IPS DF 6.9 (cell line): ENCODE measurements at places on chromosomes 16 and 17.

DNA sequence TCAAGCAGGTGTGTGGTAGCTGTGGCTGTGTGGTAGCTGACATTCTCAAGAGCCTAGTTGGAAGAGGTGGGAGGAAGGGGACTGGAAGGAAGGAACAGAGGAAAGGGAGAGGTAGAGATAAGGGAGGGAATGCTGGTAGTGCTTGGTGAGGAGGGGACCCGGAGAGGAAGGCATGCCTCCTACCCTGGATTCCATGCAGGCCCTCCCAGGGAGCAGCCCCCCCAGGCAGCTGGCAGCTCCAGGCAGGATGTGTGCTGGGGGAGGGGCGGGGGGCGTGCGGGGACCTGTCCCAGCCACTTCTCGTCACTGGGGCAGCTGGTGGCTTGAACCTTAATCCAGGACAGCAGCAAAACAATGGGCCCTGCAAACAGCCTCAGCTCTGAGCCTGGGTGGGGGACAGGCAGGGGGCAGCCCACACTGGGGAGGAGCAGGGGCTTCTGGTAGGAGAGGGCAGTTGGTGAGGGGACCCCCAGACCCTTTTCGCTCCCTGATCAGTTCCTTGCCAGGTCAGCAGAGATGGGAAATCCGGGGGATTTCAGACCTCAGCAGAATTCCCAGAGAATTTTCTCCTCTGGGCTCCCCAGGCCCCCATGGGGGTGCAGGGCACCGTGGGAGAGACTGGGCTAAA is 27.1 kb downstream of the ARHGAP23 start:
- DNase-seq = no peak
- no peak overlapping the region for H3K4me3 ChIP-seq
- H3K36me3 ChIP-seq = peaks cover 7% of the 10 kb centered on the region; the same call in 1 of the 2 replicates
- no peak overlapping the region for H3K27ac ChIP-seq
- H3K4me1 ChIP-seq = peaks cover 16% of the 10 kb centered on the region

GRCh38 chr16:52252680-52253079 is 294.3 kb downstream of the TOX3 start:
- no peak for DNase-seq
- H3K36me3 ChIP-seq = no peaks in the 10 kb centered on the region
- H3K4me1 ChIP-seq = no peaks in the 10 kb centered on the region
- H3K27ac ChIP-seq = no peak overlapping the region
- H3K27me3 ChIP-seq = no peaks in the 10 kb centered on the region

DNA sequence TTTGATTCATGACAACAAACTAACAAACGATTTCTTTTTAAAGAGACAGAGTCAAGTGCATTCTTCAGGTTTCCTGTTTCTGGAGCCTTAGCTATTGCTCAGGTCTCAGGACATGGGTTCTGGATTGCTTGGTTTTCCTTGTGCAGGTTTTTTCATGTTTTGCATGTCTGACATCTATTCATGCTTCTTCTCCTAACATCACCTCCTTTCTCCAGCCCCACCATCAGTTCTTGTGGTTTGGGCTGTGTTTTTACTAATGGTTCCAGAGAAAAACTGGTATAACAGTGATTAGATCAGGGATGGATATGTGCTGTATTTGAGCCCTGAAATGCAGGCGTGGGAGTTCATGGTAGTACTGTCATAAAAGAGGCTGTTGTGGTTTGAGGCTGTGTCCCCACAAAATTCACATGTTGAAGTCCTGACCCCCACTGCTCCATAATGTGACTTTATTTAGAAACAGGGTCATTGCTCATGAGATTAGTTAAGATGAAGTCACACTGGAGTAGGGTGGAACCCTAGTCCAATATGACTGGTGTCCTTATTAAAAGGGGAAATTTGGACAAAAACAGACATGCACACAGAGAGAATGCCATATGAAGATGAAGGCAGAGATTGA is 67.9 kb downstream of the IRX6 start:
- H3K27me3 ChIP-seq = no peaks in the 10 kb centered on the region
- H3K4me1 ChIP-seq = peaks cover 2% of the 10 kb centered on the region; the same call in 1 of the 2 replicates
- DNase-seq = no peak
- H3K4me3 ChIP-seq = no peak overlapping the region

- H3K4me1 ChIP-seq = no peaks in the 10 kb centered on the region
- DNase-seq = no peak
Observed at GRCh38 chr17:60102632-60103096, 23.9 kb upstream of the HEATR6 start.

DNA sequence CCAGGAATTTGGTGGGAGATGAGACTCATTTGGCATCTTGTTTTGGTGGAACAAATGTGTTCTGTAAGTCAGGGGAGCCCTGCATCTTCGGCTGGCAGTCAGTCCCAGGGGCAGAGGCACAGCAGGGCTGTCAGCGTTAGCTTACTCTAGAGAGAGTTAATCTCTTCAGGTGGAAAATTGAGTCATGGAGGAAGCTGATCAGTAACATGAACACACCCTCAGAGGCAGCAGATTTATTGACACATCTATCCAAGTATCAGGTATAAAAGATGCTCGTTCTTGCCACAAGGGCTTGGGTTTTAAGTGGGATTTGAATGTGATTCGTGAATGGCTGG is 55.2 kb downstream of the EPN2 start:
- no peaks in the 10 kb centered on the region for H3K27me3 ChIP-seq
- H3K36me3 ChIP-seq = no peaks in the 10 kb centered on the region
- no peak overlapping the region for H3K4me3 ChIP-seq
- peaks cover 2% of the 10 kb centered on the region; the same call in 1 of the 2 replicates for H3K4me1 ChIP-seq
- DNase-seq = no peak

- H3K27ac ChIP-seq = no peak overlapping the region
- no peak for DNase-seq
- peaks cover 18% of the 10 kb centered on the region for H3K36me3 ChIP-seq
- peak overlapping the region; percentile 96 for H3K4me3 ChIP-seq
- H3K4me1 ChIP-seq = no peaks in the 10 kb centered on the region
Observed at GRCh38 chr16:85798901-85799496, 345 bp downstream of the EMC8 start.

- H3K27ac ChIP-seq = no peak overlapping the region
- H3K27me3 ChIP-seq = no peaks in the 10 kb centered on the region
- H3K4me1 ChIP-seq = peaks cover 9% of the 10 kb centered on the region
- no peak overlapping the region for H3K4me3 ChIP-seq
- no peaks in the 10 kb centered on the region for H3K36me3 ChIP-seq
- DNase-seq = no peak
Observed at GRCh38 chr17:36722903-36723263, 121.5 kb downstream of the MRM1 start.

GRCh38 chr16:75011634-75012307 is 12.9 kb downstream of the ZNRF1 start:
- peaks cover 3% of the 10 kb centered on the region; the same call in 1 of the 2 replicates for H3K4me1 ChIP-seq
- no peaks in the 10 kb centered on the region for H3K27me3 ChIP-seq
- DNase-seq = no peak
- no peak overlapping the region for H3K27ac ChIP-seq
- no peaks in the 10 kb centered on the region for H3K36me3 ChIP-seq
- no peak overlapping the region for H3K4me3 ChIP-seq

DNA sequence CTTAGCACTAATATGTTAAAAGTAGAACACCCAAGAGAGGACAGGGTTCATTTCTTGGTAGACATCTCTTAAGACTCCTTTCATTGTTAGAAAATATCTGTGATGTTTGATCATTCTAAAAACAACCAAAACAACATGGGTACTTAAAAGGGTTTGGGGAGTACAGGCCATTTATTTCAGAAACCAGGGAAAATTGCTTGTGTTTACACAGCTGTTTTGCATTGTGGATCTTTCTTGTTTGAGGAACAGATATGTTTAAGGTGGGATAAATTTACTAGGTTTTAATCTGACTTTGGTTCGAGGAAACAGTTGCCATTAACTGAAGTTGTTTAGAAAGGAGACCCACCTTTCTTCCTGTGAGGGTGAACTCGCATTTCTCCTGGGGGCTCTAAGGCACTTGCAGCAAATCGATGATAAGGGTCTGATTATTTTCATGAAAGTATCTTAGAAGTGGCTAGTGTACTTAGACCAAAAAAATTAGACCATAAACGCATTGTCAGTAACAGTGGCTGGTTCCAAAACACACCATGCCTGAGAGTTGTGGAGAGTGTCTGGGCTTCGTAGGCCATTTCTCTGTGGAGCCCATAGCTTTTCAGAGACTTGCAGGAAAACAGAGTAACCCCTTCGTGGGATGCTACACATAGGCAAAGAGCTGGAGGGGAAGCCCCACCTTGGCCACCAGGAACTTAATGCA is 17.6 kb downstream of the CLUAP1 start:
- H3K27ac ChIP-seq = no peak overlapping the region
- peaks cover 3% of the 10 kb centered on the region; the same call in 1 of the 2 replicates for H3K36me3 ChIP-seq
- no peak for DNase-seq
- H3K4me3 ChIP-seq = no peak overlapping the region
- H3K27me3 ChIP-seq = no peaks in the 10 kb centered on the region
- H3K4me1 ChIP-seq = no peaks in the 10 kb centered on the region

GRCh38 chr16:80058214-80058613 is 457.7 kb upstream of the MAF start:
- no peak overlapping the region for H3K4me3 ChIP-seq
- no peak overlapping the region for H3K27ac ChIP-seq
- no peak for DNase-seq
- no peaks in the 10 kb centered on the region for H3K36me3 ChIP-seq
- H3K4me1 ChIP-seq = no peaks in the 10 kb centered on the region
- H3K27me3 ChIP-seq = no peaks in the 10 kb centered on the region

- DNase-seq = no peak
- H3K27ac ChIP-seq = no peak overlapping the region
- no peaks in the 10 kb centered on the region for H3K36me3 ChIP-seq
Observed at GRCh38 chr17:45991341-45991740, 7.7 kb upstream of the STH start.

DNA sequence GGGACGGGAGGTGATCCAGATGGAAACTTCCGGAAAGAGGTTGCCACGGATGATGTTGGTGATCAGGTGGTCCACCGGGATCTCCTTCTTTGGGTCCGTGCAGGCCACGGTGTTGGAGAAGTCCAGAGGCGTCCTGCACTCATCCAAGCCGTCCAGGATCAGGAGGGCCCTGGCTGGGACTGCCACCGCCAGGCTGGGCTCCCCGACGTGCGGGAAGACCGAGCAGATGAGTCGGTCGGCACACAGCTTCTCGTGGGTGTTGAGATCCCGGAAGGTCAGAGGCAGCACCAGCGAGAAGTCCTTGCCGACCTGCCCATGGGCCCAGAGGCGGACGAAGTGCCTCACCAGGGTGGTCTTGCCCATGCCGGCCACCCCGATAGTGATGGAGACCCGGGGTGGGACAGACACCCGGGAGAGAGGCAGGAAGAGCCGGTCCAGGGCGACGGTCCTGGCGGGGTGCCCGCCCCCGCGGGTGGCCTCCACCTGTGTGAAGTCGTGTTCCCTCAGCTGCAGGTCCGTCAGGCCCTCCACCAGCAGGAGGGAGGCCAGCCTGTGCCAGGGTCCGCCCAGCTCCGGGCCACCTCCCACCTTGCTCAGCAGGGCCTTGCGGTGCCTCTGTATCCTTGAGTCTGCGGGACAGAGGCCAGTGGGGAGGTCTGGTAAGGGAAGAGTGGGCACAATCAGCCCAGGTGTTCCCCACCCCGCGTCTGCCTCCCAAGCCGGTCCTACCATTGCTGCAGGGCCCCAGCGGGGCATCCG is 12.9 kb downstream of the NLRC3 start:
- no peaks in the 10 kb centered on the region for H3K27me3 ChIP-seq
- H3K27ac ChIP-seq = no peak overlapping the region
- DNase-seq = no peak
- H3K4me3 ChIP-seq = no peak overlapping the region
- no peaks in the 10 kb centered on the region; the same call in 1 of the 2 replicates for H3K36me3 ChIP-seq

DNA sequence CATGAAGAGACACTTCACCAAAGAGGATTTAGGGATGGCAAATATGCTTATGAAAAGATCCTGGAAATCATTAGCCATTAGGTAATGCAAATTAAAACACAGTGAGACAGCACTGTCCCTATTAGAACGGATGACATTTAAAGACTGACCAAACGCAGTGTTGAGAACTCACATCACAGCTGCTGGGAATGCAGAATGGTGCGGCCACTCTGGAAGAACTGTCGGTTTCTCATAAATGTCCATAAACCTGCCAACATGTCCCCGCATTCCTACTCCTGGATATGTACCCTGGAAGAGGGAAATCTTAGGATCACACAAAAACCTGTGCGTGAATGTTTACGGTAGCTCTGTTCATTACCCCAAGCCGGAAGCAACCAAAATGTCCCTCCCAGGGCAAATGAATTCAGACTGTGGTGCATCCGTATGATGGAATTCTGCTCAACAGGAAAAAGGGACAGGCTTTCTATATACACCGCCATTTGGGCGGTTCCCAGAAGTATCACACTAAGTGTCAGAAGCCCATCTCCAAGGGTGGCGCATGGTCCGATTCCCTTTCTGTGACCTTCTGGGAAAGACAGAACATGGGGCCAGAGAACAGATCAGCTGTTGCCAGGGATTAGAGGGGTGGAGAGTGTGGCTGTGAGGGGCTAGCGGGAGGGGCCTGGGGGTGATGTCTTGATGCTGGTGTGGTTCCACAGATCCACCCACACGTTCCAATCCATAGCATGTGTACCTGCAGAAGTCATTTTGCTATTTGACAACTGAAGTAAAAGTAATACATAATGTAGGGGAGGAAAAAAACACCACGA is 197.2 kb upstream of the CHMP6 start:
- no peaks in the 10 kb centered on the region for H3K36me3 ChIP-seq
- peaks cover 1% of the 10 kb centered on the region; the same call in 1 of the 2 replicates for H3K4me1 ChIP-seq
- H3K27ac ChIP-seq = no peak overlapping the region
- DNase-seq = no peak
- no peaks in the 10 kb centered on the region for H3K27me3 ChIP-seq
- no peak overlapping the region for H3K4me3 ChIP-seq

DNA sequence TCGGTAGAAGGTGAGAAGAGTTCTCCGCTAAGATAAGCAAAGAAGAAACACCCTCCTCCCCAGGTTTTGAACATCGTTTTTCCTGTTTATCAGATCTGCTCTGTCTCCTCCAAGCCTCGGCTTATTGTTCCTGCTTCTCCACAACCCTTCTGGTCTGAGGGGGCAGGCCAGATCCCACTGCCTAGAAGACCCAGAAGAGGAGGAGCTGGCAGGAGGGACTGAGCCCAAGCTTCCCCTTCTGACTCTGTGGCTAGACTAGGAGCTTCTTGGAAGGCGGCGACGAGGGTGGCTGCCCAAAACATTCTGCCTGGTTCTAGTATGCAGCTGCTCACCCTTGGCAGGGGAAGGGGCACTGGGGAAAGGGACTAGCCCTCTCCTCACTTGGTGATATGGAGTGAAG is 5.2 kb upstream of the HOXB5 start:
- peaks cover 98% of the 10 kb centered on the region for H3K27me3 ChIP-seq
- H3K4me3 ChIP-seq = no peak overlapping the region
- H3K4me1 ChIP-seq = peaks cover 4% of the 10 kb centered on the region; the same call in 1 of the 2 replicates
- no peaks in the 10 kb centered on the region for H3K36me3 ChIP-seq

GRCh38 chr17:49603238-49603637 is 27.6 kb downstream of the NXPH3 start:
- no peak overlapping the region for H3K4me3 ChIP-seq
- peaks cover 9% of the 10 kb centered on the region; the same call in 1 of the 2 replicates for H3K36me3 ChIP-seq
- H3K4me1 ChIP-seq = no peaks in the 10 kb centered on the region
- no peaks in the 10 kb centered on the region for H3K27me3 ChIP-seq

DNA sequence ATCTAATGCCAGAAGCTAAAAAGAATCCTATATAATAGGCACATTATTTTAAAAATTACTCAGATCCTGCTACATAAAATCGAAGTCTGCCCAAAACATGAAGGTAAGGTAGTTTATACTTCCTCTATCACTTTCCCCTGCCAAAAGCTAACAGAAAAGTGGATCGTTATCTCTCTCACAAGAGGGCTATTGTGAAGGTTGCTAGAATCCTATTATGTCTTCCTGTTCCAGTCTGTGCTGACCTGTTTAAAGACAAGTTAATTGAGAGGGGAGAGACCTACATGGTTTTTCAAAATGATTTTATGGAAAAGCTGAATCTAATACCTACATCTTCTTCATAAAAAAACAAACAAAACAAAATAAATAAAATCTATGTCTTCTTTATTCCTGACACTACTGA is 1410.9 kb upstream of the CDH8 start:
- no peaks in the 10 kb centered on the region for H3K36me3 ChIP-seq
- H3K4me1 ChIP-seq = no peaks in the 10 kb centered on the region
- H3K4me3 ChIP-seq = no peak overlapping the region
- no peak overlapping the region for H3K27ac ChIP-seq
- no peak for DNase-seq
- H3K27me3 ChIP-seq = no peaks in the 10 kb centered on the region
